ENCODE measurements at places on chromosomes 6 and 20. TPM values are rescaled to one million over a fixed set of nuclear protein-coding genes. Genes with fewer than 3 reads are reported as not detected.

The XKR7 gene
- not detected for total RNA-seq

The TMEM74B gene
- total RNA-seq = not detected

The SPATA2 gene
- 1.0 TPM for total RNA-seq

The VGLL2 gene
- total RNA-seq = not detected

The KIAA0408 gene
- total RNA-seq = 1.3 TPM

The LGSN gene
- total RNA-seq = under 0.01 TPM

The EPHA7 gene
- under 0.01 TPM for total RNA-seq

Data from fibroblast of lung (primary cell).